Mucosa of descending colon (tissue), 3 donors: ENCODE measurements at places on chromosomes 4 and X. TPM values are rescaled to one million over a fixed set of nuclear protein-coding genes. Genes with fewer than 3 reads are reported as not detected.

Gene SLC35A2
- total RNA-seq = 62.1 TPM

Gene HMGN5
- 4.0 TPM for total RNA-seq

Gene PAGE2B
- total RNA-seq = not detected

GRCh38 chr4:140242357-140243277 is 88.6 kb upstream of the MAML3 start:
- peak; percentile 62 for DNase-seq

DNA sequence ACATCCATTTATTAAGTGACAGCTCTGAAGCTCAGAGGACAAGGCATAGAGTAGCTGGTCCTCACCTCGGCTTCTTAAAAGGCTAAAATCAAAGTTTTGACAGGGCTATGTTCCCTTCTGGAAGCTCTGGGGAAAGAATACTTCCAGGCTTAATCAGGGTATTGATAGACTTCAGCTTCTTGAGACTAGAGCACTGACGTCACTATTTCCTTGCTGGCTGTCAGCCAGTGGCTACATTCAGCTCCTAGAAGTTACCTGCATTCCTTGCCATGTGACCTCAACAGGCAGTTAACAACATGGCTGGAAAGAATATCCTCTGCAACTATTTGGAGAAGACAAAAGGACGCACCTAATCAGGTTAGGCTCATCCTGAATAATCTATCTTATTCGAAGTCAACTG is 1144.8 kb downstream of the ADGRL3 start:
- no peak for DNase-seq

DNA sequence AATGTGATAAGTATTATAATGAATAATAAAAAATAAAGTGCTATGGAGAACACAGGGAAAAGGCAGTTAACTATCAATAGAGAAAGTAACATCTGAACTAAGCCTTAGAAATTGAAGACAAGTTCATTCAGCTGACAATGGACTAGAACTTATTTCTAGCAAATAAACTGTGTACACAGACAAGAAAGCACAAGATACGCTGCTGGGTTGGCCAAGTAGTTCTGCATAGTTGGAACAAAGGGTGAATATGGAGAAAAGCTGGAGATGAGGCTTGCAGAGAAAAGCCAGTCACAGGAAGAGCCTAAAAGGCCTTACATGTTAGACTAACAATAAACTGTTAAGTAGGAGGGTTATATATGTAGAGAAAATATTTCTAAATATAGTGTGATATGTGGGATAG is 71.2 kb downstream of the WDFY3 start:
- no peak for DNase-seq

- no peak for DNase-seq
Measured at GRCh38 chr4:24922416-24922815, 9.6 kb upstream of the CCDC149 start.

DNA sequence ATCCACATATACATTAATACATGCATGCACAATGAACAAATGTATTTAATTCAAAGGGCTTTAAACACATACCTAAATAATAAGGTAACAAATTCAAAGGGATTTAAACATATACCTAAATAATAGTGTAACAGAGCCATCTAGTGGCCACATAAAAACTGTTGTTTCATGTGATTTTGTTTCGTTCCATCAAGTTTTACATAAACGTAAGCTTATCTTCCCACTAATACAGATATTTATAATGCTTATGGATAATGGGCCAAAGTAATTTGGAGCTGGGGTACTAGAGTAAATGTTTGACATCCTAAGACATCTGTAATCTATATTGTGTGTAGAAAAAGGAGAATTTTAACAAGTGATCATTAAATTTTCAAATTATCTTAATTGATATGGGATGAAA is 82.3 kb downstream of the PRSS12 start:
- DNase-seq = peak; percentile 51

- no peak for DNase-seq
Measured at GRCh38 chr4:185734214-185734613, 77.8 kb downstream of the SORBS2 start.

DNA sequence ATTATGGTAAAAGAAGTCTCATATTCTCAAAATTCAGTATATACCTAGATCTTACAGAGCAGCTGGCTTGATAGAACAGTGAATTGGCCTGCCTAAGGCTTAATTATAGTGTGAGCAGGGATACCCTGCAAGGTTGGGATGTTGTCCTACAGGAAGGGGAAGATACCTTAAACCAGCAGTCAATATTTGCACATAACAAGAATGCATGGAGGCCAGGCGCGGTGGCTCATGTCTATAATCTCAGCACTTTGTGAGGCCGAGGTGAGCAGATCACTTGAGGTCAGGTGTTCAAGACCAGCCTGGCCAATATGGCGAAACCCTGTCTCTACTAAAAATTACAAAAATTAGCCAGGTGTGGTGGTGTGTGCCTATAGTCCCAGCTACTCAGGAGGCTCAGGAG is 58.7 kb upstream of the ABCG2 start:
- no peak for DNase-seq
